SJSA1 (cell line): ENCODE measurements at places on chromosomes 4 and X. TPM values are rescaled to one million over a fixed set of nuclear protein-coding genes. Genes with fewer than 3 reads are reported as not detected.

Gene DCAF12L1
- not detected in 2 replicates for total RNA-seq

DNA sequence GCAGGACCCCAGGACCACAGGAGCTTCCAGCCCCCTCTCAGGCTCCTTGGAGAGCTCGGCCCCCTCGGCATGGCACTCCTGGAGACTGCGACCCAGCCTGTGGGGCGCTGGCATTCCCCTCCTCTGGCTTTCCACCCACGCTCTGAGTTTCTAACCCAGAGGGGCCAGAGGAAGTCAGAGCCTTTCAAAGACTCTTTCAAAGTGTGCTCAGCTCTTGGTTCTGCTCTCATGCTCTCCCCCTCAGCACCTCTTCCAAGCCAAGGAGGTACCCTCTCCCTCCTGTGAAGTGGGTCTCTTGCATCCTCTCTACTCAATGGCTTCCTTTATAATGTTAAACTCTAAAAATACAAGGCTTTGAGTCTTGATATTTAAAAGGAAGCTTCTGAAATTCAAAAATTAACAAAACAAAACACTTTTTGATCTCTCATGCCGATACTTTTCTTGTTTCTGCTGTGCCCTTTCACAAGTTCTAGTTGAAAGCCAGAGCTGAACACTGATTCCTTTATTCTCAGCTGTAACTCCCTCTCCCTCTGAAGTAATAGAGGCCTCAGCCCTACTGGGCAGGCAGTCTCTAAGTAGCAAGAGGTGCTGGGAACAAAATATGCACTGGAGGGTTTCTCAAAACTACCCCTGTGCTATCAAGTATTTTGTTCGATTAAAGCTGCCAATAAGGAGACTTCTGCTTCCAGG is 82.8 kb downstream of the NAT8L start:
- no peak for DNase-seq

DNA sequence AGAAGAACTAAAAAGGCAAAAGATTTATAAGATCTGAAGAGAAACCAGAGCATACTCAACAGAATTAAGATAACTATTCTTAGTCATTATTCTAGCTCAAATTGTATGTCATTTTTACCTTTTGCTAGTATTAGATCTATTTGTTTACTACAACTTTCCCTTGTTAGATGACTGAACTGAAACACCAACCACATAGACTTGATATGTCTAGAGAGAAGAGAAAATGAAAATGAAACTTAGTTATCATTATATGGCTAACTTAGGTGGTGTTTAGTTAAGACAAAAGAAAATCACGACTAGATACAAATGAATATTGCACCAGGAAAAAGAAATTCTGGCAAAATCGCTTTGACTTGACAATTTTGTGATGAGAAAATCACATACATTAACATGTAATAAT is 690.8 kb downstream of the PCDH18 start:
- DNase-seq, result no peak

Gene FAM156B
- 12.4 and 13.5 TPM in 2 replicates for total RNA-seq

DNA sequence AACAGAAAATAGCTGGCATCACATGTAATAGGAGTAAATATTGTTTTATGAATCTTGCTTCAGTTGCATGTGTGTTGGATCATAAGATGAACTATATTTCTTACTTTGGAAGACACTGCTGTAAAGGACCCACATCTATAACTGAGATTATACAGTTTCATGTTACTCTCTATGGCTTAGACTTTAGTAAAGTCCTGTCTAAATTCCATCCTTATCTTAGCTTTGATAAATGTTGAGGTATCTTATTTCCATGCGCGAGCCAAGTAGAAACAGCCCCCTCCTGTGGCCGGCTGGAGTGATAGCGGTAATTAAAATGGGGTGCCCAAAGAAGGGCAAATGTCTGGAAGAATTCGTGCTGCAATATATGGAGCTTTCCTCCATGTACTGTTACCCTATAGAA is 43.0 kb downstream of the CCDC158 start:
- DNase-seq, result no peak

Gene SRPX
- 8.5 and 13.4 TPM in 2 replicates for total RNA-seq

DNA sequence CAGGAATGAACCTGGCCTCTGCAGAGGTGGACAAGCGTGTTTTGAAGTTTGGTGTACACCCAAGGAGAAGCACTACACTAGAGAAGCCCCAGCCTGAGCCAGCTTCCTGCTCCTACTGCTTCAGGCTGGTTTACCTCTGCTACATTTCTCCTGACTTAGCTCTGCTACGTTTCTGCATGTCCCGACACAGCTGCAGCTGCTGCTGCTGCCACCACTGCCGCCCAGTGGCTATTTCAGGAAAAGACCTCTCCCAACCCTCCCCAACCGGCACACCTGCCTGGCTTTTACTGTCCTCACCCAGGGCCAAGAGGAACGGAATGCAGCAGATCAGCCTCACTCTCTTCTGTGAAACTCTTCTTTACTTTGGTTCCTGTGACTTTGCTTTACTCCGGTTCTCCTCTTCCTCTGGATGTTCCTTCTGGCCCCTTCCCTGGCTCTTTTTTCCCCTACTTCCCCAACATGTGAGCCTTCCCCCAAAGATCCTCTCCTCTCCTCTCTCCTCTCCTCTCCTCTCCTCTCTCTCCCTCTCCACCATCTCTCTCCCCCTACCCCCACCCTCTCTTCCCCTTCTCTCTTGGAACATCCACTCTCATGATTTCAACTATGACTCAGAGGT is 3.1 kb upstream of the P2RY4 start:
- DNase-seq, result peak; percentile 18

- no peak for DNase-seq
Measured at GRCh38 chr4:185839770-185840169, 27.8 kb upstream of the SORBS2 start.

Gene S100G
- total RNA-seq, result not detected in 2 replicates

GRCh38 chr4:601612-602558 is 23.5 kb upstream of the PDE6B start:
- no peak for DNase-seq

DNA sequence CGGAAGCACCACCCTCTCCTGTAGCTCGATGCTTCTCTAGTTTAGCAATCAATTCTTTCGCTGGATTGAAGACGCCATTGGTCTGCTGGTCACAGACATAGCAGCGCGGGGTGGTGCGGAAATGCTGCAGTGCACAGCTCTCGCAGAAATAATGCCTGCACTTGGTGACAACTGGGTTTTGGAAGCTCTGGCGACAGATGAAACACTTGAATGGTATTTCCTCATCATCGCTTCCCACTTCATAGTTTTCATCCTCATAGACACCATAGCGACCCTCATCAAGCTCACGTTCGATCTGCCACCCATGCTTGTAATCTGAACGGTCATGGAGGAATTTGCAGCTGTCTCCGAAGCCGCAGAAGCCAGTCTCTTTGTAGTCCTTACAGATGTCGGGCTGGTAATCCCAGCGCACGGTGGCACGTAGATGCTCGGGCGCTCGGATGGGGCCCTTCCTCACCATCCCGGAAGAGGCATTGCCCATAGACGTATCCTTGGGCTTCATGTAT is 854 bp downstream of the RNF113A start:
- peak; percentile 32 for DNase-seq
